ENCODE measurements at places on chromosomes 13 and 19.

GRCh38 chr13:82833923-82834322 is 1048.4 kb downstream of the SLITRK1 start:
- no peak for DNase-seq

DNA sequence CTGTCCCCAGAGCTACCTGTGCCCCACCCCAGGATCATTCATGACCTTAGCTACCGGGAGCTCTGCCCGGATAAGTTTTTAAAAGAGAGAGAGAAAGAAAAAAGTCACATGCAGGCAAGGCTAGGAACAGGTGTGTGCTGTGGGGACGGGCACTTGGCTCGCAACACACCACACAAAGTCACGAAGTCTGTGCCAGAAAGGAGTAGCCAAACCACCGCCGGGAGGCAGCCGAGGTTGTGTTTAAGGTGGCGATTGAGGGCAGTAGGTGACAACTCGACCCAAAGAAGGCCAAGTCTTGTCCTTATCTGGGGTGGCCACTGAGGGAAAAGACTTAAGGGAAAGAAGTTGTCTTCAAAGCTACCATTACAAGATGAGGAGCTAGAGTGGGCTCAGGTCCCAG is 4.6 kb upstream of the TSHZ3 start:
- DNase-seq = no peak

DNA sequence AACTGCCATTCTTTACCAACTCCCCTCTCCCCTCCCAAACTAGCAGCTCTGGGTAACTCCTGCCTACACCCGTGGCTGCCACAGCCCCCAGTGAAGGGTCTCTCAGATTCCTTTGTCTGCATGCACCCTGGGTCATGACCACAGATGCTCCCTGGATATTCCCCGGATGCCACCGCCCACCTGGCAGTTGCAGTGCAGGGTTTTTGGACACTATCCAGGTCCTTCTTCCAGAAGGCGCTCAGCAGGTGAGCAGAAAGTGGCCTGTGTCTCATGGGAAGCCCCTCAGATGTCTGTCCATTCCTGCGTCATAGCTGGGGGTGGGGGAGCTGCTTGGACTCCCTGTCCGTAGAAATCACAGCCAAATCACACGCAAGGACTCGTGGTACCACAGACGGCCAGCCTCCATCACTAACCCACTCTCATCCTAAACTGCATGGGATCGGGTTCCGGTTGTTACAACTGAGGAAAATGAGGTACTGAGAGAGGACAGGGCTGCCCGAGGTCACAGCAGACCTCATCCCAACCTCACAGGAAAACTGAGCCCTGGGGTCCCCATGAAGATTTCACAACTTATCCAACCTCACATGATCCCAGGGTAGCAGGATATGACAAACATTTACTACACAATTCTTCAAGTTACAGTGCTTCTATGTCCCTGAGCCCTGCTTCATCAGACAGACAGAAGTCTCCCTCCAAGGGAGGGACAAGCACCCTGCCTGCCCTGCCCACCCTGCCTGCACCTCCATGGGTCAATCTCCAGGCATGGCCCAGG is 38.6 kb downstream of the ELL start:
- DNase-seq = no peak

DNA sequence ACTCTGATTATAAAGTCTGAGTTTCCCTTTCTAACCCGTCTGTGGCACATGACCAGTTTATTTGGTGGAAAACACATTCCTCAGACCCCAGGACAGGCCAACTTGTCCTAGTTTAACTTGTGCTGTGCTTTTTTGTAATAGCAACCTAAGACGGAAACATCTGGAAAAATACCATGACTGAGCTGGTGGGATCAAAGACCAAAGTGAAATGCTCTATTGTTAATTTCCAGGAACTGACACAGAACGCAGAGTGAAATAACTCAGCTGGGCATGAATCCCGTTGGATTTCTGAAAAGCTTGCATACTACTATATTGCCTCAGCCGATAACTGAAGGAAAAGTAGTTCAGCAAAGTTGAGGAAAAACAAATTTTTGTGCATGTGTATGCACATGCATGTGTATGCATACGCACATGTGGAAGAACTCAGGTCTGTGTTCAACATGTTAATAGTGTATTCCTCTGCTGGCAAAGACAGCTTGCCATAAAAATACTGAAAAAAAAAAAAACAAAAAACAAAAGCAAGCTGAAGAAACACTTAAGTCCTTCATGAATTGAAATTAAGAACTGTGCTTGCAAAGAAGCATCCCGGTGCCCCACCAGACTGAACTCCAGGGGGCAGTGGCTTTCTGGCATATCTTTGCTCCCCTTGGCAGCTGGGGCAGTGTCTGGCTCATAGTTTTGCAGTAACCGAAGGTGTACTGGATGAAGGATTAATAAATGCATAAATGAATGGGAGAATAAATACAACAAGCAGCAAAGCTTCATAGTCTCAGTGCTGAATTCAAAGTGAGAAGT is 187.8 kb downstream of the LHFPL6 start:
- DNase-seq = peak; percentile 11

GRCh38 chr19:13691569-13692435 is 72.5 kb upstream of the MRI1 start:
- no peak for DNase-seq

- no peak for DNase-seq
These were observed 32.3 kb downstream of the ITM2B start for GRCh38 chr13:48265217-48265815.

Data from T-helper 2 cell (primary cell).